ENCODE measurements at places on chromosomes 12 and 14.

DNA sequence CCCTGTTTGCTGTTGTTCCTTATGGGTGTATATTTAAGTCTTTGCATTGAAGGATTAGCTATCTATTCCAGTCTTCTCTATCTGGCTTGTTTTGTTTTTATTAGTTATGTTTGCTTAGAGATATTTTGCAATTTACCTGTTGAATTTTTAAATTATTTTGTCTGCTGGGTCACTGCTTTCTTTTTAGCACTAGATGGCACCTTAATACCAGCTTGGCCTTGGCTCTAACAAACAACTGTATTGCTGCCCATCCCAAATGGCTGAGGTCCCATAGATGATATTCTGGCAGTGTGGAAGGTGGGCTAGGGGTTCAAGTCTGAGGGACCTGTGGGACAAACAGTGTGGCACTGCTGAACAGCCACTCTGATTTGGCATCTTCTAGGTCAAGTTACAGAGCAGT lies 144.0 kb upstream of the FBXO33 start:
- DNase-seq: no peak

GRCh38 chr12:132754160-132754932 lies 7.3 kb downstream of the ANKLE2 start:
- no peak for DNase-seq

DNA sequence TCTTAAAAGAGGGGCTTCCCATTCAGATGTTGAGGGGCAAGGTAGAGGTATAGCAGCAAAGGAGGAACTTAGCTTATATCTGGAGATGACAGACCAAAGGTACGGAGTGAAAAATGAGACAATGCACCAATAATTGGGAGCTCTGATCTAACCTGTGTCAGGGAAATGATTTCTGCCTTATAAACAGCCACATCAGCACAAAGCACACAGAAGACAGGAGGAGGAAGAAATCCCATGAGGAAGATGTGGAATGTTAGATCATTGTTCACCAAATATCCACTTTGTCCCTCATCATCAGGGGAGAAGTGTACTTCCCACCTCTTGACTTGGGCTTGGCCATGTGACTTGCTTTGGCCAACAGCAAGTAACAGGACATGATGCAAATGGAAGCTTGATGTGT lies 93.7 kb upstream of the WSCD2 start:
- DNase-seq: no peak

- DNase-seq: no peak
These were observed 49.9 kb downstream of the CATSPERB start for GRCh38 chr14:91681893-91682563.

- no peak for DNase-seq
These were observed 217.6 kb upstream of the CNTN1 start for GRCh38 chr12:40474630-40475029.

DNA sequence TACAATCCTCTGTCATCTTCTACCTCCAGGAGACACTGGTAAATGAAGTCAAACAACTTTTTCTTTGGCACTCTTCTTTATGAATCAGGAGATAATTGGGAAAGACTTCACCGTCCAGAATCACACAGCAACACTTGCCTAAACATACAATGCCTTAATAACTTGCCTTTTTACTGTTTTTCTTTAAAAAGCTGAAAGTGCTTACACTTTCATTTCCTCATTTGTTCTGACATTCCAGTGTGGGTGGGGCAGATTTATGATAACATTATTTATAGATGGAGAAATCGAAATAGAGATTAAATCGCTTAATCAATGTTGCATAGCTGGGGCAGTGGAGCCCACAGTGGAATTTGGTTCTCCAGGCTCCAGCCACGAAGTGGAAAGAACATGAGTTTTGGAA lies 2.8 kb upstream of the FRS2 start:
- DNase-seq: no peak

DNA sequence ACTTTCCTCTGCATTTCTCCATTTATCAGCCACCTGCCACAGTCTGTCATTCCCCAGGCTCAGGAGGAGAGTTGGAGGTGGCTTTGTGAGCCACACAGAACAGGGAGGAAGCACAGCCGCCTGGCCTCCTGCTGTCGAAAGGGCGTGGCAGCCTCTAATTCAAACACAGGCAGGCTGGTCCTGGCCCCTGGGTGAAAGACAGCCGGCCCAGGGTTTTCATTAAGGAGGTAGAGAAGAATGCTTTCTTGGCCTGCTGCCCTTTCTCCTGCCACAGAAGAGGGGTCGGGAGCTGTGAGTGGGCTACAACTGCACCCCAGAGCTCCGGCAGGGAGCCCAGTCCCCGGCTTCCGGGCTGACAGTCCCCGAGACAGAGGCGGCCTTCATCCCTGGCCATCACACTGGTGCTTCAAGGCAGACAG lies 108.6 kb upstream of the FZD10 start:
- no peak for DNase-seq

DNA sequence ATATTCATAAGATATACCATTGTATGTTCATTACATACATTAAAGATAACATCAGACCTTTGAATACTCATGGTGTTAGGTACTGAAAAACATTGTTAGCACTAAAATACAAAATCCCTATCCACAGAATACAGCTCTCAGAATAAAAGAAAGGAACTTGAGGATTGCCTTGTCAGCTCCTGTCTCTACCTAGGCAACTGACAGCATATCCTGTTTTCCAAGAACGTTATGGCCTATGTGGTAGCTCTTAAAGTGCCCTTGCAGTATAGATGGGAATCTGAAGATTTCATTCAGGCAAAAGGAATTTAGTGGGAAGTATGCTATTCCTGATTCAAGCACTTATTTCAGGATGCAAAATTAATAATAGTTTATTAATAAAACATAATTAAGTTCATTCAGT lies 1.8 kb upstream of the PPP1R12A start:
- DNase-seq: no peak

DNA sequence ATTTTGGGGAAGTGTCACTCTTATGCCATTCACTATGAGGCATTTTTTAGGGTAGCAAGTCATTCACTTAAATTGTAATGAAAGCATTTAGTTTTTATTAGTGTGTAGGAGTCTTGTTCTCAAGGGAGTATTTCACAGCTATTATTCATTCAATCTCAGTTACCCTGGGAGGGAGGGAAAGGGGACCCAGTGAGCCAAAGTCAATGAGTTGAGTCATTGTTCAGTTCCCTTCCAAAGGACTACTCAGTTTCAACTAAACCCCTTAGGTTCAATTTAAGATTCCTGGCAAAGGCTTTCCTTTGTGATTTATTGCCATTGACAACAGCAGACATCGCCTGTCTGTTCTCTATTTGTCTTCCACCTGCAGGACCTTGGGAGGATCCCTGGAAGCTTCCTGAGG lies 29.3 kb upstream of the RASSF8 start:
- no peak for DNase-seq

- DNase-seq: no peak
These were observed 26.6 kb upstream of the KCNC2 start for GRCh38 chr12:75236206-75236605.

DNA sequence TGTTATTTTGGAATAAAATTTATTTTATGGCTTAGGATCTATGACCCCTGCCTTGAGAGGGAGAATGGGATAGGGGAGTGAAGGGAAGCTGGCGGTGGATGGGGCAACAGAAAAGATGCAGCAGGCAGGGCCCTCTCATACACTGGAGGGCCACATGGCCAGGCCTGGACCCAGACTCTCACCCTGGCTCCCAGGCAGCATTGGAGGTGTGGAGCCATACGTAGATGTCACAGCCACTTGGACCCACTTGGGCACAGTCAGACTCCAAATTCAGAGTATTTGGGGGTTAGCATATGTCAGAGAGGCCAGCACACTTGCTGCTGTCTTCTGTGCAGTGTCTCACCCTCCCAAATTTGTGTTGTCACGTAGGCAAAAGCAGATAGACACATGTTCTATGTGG lies 6.5 kb downstream of the NAB2 start:
- no peak for DNase-seq

DNA sequence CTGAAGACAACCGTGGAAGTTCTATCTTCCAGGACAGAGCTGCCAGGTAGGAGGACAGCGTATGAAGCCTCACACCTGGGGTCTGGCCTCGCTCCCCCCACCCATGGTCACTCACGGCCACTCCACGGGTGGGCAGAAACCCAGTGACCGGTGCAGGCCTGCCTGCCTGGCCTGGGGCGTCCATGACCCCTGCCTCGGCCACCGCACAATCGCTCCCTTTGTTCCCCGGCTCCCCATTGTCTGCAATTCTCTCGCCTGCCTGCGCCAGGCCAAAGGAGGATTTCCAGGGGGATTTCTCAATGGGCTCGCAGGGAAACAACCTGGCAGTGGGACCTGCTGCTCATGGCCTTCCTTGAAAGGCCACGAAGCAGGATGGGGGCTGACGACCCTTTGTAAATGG lies 22.6 kb downstream of the CCDC85C start:
- no peak for DNase-seq

DNA sequence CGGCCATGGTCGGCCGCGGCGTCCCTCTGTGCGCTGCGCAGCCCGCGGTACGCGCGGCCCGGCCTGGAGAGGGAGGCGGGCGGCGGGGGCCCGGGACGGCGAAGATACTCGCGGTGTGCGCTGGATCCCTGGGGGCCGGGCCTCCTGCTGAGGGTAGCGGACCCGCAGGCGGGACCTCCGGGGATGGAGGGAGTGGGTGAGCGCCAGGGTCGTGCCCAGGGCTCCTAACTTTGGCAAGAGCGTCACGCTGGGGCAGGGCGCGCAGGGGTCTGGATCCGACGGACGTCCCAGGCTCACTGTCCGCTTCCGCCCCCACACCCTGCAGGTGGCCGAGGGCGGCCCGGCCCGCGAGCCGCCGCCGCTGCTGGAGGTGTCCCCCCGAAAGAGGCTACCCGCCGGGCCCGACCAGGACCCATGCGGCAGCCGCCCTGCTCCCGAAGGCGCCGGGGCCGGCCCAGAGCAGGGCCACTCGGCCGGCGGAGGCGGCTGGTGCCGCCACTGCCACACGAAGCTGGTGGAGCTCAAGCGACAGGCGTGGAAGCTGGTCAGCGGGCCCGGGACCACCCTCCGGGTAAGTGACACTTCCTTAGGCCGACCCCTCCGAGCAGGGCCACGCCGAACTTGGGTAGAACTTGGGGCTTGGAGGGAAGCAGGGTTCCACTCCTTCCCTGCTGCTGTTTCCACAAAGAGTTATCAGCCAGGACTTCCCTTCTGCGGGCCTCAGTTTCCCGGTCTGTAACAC lies 502 bp downstream of the KIF26A start:
- DNase-seq: no peak

GRCh38 chr12:57765698-57766463 lies 997 bp downstream of the CYP27B1 start:
- no peak for DNase-seq

- DNase-seq: no peak
These were observed 7.9 kb downstream of the TAS2R13 start for GRCh38 chr12:10901427-10901826.

DNA sequence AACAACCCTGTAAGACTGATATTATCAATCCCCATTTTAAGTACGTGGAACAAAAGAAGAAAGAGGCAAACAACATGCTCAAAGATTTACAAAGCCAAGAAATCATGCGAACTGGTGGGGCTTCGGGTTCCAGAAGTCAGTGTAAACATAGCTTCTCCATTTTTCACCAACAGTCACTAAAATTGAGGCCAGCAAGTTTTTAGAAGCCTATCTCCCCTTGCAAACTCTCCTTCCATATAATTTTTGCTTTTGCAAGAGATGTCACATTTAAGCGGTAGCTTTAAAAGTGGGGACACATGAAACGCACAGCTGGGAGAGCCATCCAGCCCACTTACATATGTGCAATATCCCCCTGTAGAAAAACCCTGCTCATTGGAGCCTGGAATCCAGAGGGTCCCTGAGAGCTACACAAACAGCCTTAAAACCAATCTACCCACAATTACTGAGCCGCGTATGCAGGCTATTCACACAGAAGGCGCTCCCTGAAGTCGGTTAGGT lies 797 bp downstream of the SLC11A2 start:
- no peak for DNase-seq

- no peak for DNase-seq
These were observed 159.3 kb downstream of the DYRK2 start for GRCh38 chr12:67807814-67808213.

- DNase-seq: no peak
These were observed 327.1 kb downstream of the TMEM117 start for GRCh38 chr12:44162961-44163360.

- DNase-seq: no peak
These were observed 18.7 kb upstream of the POP5 start for GRCh38 chr12:120599672-120600552.

DNA sequence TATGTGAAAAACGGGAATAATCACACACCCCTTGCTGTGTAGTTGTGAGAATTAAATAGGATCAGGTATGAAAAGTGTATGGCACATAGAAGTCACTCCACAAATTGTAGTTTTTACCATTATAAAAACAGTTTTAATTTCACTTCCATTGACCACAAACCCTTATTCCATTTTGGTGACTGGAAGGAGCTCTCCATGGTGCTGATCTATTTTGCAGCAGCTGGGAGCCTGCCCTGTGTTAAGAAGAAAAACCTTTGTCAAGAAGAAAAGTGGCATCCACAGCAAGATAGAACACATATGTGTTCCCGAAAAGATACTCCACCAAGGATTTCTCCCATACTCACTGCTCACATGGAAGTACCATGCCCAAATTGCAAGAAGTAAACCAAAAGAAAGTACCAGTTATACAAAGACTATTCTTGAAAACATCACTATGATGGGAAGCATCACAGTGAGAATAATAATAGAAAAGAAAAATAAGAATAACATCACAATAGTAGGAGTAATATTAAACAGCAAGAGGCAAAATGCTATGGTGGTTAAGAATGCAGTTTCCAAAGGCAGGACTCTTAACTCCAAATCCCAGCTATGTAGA lies 58.7 kb downstream of the TUNAR start:
- DNase-seq: no peak

GRCh38 chr12:116009805-116010204 lies 267.7 kb downstream of the MED13L start:
- DNase-seq: no peak

DNA sequence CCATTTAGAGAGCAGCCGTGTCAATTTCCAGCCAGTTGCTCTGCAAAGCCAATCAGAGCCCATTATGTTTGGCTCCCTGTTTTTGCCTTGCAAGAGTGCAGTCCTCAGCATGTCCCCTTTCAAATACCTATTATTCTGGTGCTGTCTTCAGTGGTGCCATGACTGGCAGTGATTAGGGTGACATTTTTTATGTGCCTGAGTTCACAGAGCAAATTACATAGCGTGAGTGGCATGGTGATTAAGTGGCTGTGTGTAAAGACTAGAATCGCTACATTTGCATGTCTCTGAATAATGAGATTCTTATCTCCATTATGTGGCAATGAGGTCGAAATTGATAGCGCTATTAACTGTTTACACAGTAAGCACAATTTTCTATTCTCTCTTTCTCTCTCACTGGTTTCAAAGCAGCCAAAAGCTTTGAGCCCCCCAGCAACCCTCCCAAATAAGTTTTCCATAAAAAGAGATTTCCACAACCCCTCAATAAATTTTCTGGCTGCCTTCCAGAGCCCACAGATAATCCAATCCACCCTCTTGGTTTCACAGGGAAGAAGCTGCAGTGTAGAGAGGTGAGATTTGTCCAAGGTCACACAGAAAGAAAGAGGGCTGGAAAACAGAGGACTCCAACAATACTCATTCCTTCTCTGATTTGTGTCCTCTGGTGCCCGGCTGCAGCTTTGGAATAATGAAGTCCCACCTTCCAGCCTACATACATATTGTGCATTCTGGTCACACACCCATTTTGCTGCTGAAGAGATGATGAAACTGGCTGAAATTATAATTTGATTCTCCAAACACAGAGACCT lies 58.8 kb upstream of the NUDT4 start:
- no peak for DNase-seq

All from stimulated activated CD4-positive, alpha-beta T cell treated with anti-CD3 and anti-CD28 coated beads, Interleukin-12 subunit alpha, Interleukin-12 subunit beta, amount 100 ng/mL, for 24 hours (primary cell).